ENCODE measurements at places on chromosomes 5 and 9.

DNA sequence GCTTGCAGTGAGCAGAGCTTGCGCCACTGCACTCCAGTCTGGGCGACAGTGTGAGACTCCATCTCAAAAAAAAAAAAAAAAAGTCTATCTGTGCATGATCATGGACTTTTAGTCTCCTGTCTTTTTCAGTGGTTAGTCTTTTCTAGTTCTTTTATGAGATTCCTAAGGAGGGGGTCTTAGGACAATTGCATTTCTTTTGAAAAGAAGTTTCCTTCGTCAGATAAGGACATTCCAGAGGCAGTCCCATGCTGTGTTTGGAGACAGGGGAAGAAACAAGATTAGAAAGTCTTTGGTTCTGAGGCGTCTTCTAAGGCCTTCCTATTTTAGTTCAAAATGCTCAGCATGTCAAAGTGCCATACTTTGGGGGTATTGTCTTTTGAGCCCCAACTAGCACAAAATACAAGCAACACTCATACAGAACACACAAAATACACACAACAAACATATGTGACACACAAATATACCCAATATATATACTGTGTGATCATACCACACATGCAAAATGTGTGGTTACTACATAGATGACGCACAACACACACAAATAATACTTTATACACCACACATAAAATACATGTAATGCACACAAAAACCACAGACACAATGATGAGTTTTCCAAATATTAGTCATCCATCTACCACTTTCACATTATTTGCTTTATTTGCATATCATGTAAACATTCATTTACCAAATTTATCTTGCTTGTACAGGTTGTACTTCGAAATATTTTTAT, 394.5 kb downstream of the SPATA31D1 start:
- no peak for DNase-seq

- DNase-seq, result no peak
Measured at GRCh38 chr9:33234511-33235467, 5.2 kb upstream of the SPINK4 start.

DNA sequence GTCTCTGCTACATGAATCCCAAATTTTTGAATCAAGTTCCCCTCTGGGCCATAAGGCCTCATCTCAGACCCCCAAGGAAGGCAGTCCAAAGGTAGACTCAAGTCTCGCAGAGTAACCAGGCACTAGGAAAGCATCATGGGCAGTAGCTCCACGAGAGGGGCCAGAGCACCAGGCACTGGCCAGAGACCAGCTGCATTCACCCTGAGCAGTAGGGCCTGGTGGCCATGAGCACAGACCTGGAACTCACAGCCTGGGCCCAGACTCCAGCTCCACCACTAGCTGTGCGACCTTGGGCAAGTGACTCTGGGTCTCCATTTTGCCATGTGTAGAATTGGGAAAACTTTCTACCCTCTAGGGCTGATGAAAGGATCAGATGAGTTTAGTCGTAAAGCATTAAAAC, 28.5 kb downstream of the NANS start:
- no peak for DNase-seq

DNA sequence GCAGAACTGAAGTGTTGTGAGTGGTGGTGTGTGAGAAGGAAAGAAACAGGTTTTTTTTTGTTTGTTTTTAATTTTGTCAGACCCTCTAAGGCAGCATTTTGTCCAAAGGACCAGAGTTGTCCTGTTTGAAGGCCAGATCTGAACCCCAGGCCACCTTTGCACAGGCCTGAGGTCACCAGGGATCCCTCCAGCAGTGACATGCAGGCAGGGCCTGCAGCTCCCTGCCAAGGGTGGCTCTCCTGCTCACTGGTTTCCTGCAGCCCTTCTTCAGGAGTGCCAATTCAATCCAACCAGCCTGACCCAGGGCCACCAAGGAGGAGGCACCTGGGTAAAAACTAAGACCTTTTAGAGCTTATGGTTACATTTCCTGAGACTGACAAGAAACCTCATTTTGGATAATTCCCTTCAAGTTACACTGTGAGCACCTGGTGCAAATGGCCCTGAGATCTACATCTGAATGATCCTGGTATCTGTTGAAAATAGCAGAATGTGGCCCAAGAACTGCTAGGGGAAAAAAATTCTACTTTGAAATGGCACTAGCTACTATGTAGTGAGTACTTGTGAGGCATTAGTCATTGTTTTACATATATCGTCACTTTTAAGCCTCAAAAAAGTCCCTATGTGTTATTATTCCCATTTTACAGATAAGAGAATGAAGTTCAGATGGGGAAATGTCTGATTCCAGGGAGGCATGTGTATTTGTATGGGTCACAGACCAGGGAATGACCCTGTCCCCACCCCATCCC, 33.5 kb upstream of the SMU1 start:
- DNase-seq, result no peak

- DNase-seq, result no peak
Measured at GRCh38 chr9:117828466-117828865, 124.3 kb downstream of the TLR4 start.

- DNase-seq, result no peak
Measured at GRCh38 chr5:43592363-43592762, 10.6 kb upstream of the NNT start.

DNA sequence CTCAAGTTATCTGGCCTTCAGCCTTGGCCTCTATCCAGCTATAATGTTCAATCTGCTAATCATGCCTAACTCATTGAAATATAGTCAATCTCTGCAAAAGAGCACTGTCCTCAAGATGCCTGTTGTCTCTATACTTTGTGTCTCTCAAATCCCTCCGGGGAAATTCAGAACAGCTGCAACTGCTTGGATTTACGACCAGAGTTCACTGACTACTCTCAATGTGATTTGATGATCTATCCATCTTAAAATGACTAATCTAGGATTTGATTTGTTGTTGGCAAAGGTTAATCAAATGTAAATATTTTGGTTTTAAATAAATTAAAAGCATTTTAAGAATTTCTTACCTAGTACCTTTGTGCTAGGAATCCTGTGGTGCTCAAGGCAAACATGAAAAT, 40.9 kb downstream of the SVEP1 start:
- no peak for DNase-seq

DNA sequence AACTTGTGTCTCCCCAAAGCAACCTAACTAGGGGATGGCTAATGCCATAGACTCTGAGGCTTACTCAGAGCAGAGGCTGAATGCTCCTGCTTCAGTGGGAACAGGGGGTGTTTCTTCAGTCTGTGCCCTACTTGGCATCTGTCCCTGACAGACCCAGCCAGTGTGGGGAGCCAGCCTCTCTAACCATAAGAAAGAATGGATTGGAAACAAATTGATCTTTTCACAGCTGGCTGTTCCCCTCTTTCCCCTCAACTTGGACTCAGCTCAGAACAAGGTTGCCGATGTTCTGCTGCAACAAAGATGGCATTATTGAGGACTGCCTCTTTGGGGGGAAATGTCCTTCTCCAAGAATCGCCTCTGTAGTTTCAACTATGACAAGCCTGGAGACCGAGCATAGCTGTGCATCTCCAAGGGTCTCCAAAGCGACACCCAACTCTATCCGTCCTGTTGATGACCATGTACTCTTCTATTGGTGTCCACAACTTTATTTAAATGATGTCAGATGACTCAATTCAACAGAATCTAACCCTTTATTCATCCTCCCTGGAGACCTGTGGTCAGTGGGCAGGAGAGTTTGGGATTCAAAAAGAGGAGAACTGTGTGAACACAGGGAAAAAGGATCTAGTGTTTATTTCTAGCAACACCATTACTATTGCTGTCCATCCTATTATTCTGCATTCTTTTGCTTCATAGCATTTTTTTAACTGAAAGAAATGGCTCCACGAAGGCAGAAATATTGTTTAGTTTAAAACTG, 24.7 kb upstream of the TNC start:
- no peak for DNase-seq

GRCh38 chr5:180484813-180485212, 9.4 kb upstream of the CNOT6 start:
- DNase-seq, result no peak

DNA sequence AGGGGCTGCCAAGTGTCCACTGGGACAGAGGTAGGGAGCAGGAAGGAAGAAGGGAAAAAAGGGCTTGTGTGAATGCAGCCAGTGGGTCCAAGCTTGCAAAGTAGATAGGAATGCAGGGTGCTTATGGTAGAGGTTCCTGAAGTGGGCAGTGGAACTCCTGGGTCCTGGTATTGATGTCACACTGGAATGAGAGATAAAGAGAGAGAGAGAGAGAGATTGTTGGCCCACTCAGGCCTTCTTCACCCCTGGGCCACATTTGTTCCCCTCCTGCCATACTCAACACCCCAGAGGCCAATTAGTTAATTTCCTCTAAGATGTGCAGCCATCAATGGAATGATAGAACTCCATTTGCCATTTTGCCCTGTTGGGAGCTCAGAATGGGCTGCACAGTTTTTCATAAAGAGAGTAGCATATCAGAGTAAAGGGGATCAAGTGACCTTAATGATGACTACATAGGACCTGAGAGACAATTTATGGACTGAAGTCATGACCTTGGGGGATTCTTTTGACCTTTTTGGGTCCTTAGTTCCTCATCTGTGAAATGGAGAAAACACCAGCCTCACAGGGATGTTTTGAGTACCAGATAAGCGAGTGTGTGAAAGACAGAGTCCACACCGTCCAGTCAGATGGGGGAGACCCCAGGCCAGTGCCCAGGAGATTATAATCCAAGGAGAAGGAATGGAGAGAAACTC, 52.9 kb downstream of the PPARGC1B start:
- DNase-seq, result no peak

DNA sequence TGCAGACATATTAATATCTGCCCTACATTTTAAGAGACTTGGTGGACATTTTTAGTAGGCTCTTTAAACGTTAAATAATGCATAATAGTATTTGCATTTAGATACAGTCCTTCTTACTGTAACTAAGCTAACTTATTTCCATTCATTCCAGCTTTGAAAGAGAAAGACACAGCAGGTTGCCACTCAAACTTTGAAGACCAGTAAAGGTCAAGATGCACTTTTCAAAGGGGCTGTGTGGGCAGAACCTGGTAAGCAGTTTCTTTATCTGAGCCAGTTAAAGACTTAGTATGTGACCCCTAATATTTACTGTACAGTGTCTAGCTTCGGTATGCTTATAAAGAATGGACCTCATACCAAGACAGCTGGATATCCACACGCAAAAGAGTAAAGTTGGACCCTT, 20.8 kb downstream of the PLGRKT start:
- no peak for DNase-seq

- DNase-seq, result no peak
Measured at GRCh38 chr5:170397059-170397458, 7.9 kb upstream of the KCNMB1 start.

DNA sequence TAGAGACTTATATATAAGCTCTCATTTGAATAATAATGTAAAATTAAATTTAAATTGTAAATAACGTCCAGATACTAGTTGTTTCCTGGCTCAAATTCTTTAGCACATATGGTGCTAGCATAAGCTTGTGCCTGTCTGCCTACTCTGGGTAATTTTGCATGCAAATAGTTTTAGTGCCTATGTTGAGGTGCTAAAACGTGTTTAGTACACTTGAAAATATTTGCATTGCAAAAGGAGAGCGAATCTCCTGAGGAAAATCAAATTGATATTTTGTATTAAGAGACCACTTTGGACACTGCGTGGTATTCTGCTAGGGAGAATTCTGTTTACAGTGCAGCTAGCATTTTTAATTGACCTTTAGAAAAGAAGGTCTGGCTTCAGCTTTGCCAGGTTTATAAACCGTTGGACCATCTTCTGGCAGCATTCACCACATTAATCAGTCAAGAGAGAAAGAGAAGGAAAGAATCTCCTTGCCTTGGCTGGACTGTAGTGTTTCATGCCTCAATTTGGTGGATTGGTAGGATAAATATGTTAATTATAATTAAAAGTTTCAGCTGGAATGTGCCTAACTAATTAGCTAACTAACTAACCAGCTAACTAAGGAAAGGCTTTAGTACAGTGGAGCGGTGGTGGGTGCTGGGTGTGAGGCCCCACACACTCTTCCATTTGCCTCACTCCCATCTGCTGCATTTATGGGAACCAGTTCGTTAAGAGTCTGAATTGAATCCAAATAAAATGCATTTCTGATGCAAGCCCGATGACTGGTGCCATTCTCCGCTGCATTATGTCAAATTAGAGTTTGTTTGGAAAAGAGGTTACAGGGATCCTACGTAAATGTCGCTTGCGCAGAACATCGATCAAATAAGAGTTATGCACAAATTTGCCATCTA, 150.1 kb upstream of the MPDZ start:
- DNase-seq, result no peak

DNA sequence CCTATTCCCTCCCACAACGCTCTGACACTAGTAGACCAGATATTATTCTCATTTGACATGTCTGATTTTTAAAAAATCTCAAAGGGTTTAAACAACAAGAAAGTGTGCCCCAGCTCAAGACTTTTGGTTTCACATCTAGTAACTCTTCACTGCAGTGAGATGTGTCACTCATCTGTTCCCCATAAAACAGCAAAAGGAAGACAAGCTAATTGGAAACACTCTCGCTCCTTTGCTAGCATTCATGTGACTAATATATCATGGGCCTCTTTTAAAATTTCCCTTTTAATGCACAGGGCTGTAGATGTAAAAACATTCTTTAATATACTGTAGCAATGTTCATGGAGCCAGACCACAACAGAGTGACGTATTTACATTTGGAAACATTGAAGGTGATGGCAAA, 372.6 kb downstream of the ZNF608 start:
- no peak for DNase-seq

DNA sequence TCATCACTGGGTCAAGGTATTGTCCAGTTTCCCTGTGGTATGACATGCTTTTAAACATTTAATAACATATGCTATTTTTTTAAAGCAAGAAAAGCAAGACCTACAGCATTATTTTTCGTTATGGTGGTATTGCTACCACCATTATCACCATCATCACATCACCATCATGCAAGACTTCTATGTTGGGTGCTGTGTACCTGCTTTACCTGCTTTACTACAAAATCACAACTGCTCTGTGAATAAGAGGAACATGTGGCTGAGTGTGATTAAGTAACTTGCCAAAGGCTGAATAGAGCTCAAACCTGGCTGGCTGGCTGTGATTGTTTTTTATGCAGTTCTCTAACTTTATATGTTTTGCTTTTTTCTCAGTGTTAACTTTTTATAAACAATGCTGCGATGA, 140.8 kb upstream of the CLINT1 start:
- no peak for DNase-seq

- DNase-seq, result no peak
Measured at GRCh38 chr5:61402970-61403900, 71.2 kb downstream of the ZSWIM6 start.

DNA sequence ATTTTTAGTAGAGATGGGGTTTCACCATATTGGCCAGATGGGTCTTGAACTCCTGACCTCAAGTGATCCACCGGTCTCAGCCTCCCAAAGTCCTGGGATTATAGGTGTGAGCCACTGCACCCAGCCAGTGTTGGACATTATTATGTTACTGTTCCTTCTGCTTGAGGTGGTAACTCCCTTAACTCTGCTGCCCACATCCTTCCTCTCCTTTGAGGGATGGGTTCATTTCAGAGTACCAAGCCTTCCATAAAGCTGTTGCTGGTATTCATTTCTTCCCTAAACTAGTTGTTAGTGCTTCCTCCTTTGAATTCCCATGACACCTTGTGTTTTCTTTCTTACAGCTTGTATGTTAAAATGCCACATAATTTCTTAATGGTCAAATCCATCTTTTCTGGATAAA, 54.0 kb downstream of the CTNNA1 start:
- no peak for DNase-seq

Data from nephron progenitor cell (in vitro differentiated cells).